T follicular helper cell (primary cell): ENCODE measurements at places on chromosomes 5 and 9.

GRCh38 chr5:135076051-135076491, 42.0 kb upstream of the PITX1 start:
- no peak for DNase-seq

DNA sequence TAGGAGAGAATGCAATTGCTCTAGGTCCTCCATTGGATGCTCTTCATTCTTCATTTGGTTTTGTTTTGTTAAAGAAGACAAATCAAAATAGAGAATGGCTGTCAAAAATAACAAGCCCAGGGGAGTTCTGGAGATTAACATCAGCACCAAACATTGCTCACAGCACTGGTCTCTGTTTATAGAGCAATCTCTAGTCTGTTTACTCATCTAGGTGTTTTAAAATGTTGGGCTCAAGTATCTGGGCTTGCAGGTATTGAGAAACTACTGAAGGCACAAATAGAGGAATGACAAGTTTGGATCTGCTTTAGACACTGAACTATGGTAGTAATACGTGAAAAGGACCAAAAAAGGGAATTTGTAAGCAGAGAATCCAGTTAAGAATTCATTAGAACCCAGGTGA, 77.0 kb upstream of the TMC1 start:
- DNase-seq, result no peak

- DNase-seq, result no peak
These were observed 56.6 kb downstream of the TSPAN17 start for GRCh38 chr5:176703857-176704256.

GRCh38 chr5:2752059-2752820, 763 bp upstream of the IRX2 start:
- no peak for DNase-seq

- no peak for DNase-seq
These were observed 779.9 kb upstream of the CDH6 start for GRCh38 chr5:30413540-30413939.
